ENCODE measurements at places on chromosomes 12 and 14.

DNA sequence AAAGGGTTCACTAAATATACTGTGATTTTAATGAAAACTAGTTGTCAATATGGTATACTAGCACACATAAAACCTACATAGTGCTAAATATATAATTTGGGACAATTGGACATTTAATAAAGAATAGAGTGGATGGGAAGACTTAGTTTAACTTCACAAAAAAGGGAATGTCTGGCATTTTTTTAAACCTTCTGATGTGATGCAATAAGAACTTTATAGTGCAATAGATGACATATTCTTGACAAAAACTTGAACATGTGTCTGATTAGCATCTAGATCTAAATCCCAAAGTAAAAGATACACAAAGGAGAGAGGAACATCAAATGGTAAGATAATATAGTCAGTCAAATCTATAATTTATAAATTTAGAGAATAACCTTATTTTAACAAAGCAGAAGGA is 488.3 kb upstream of the SYT1 start:
- DNase-seq, result no peak

GRCh38 chr12:49808686-49809380 is 19.4 kb downstream of the NCKAP5L start:
- no peak for DNase-seq

DNA sequence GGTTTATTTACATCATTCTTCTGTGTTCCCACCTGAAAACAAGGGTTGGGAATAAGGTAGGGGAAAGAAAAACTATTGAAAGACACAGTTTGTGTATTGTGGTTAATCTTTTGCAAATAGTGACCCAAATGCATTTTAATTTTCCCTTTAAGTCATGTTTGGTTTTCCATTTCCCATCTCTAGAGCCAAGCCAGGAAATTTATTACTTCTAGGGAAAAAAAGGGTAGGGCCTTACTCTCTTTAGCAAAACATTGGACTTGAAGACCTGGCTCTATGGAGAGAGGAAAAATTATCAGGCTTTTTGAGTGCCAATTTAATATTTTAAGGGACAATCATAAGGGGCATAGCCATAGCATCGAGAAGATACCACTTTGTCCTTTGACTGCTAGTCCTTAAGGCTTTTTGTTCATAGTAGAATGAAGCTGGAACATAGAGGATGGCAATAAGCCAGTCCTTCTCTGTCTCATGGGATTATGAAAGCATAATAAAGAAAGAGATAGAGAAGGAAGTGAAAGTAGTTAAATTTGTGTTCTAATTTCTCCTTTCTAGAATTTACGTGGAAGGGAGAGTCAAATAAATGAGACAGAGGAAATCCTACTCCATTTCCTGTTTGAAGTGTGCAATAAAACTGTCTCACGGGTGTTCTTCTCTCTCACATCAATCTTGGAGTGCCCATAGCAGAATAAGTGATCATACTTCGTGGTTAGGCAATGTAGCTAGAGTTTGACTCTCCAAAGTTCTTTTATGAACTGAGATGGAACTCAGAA is 50.9 kb upstream of the PPFIA2 start:
- DNase-seq, result no peak

GRCh38 chr12:55607821-55608594 is 28.7 kb upstream of the OR10P1 start:
- DNase-seq, result no peak

DNA sequence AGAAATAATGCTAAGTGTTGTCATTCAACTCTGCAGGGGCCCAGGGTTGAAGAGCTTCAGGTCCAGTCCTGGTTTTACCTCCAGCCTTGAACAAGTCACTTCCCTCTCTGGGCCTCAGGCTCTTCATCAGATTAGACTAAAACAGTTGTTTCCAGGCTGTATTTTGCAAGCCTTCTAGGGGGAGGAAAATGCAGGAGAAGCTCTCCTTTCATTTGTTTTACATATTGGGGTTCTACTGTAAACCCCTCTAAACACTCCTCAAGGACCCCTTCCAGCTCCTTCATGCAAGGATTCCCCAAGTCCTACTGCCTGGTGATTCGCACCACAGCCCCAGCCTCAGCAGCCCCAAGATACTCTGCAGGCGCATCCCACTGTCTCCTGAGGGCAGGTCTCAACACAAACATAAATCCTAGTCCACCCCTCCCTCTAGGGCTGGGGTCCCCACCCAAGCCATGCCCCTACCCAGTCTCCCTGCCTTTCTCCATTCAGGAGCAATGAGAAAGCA is 2.7 kb downstream of the SDR9C7 start:
- DNase-seq, result no peak

GRCh38 chr14:89481196-89481595 is 64.2 kb upstream of the FOXN3 start:
- no peak for DNase-seq
